8988T (cell line): ENCODE measurements at places on chromosomes 1 and 21.

DNA sequence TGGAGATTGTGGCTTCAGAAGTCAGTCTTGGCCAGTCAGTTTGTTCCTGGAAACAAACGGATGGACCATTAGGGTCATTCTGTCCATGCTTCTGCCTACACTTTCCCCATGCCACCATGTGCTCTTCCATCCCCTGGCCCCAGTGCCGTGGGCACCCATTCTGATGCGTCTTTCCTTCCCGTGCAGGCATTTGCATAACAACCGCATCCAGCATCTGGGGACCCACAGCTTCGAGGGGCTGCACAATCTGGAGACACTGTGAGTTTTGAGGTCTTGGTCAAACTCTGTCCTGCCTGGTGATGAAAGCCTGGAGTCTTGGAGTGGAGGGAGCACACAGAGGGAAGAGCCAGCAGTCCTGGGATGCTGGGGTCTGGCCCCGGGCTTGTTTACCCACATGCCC is 61.1 kb downstream of the UBE2T start:
- no peak for DNase-seq

GRCh38 chr1:175373786-175374623 is 181.4 kb upstream of the KIAA0040 start:
- no peak for DNase-seq

- DNase-seq: no peak
These were observed 18.7 kb upstream of the PODN start for GRCh38 chr1:53043271-53043670.

DNA sequence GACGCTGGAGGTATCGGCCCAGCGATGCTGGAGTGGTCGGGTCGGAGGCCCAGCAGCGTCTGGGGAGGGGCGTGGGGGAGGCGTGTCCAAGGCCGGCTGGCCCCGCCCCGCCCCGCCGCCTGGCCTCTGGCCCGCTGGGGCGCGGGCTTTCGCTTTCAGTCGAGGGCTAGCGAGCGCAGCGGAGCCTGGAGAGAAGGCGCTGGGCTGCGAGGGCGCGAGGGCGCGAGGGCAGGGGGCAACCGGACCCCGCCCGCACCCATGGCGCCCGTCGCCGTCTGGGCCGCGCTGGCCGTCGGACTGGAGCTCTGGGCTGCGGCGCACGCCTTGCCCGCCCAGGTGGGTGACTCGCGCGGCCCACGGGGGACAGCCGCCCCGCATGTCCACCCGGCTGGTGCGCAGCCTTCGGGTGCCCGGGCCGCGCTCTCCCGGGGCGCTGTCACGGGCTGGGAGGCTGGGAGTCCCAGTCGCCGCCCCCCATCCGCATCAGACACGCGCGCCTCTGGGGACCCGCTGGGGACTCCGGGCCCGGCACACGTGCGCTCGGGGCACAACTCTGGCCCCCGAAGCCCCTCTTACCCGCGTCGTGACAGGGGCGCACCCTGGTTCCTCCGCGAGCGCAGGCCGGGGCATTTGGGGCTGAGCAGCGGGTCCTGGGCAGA is at the start of gene TNFRSF1B:
TNFRSF1B (plus strand) TSS at position 158 of the 659 bp plus-strand sequence; CDS start at position 259, 101 bp downstream.
- DNase-seq: peak; percentile 66

GRCh38 chr21:42579456-42580075 is 65.9 kb downstream of the SLC37A1 start:
- no peak for DNase-seq

GRCh38 chr1:200665861-200666260 is 3.8 kb downstream of the DDX59 start:
- no peak for DNase-seq

DNA sequence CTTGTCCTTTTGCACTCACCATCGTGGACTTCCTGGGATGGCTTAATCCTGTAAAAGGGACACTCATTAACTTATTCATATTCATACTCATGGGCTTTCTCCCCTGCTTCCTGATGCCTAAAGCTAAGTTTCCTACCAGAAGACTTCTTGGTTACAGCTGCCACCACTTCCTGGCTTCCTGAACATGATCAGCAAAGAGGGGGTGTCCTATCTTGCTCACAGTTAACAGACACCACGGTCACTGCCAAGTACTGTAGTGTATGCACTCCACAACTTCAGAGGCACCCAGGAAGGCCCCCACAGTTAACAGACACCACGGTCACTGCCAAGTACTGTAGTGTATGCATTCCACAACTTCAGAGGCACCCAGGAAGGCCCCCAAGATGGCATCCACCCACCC is 177.8 kb downstream of the SIPA1L2 start:
- no peak for DNase-seq

DNA sequence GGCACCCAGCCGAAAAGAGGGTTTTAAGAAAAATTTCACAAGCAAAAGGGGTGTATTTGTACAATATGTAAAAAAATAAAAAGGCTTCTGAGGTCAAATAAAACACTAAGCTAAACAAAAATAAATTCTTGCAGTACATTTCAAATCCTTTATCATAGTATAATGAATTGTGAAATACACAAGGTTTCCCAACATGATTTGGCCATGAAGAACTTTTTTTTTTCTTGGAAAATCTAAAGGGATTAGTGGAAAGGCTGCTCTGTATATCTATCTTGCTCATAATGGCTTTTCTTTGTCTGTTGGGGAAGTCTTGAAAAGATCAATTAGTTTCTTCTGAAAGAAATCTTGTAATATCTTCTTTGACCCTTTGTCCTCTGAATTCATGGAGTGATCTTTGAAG is 593.4 kb downstream of the PLPP3 start:
- no peak for DNase-seq

DNA sequence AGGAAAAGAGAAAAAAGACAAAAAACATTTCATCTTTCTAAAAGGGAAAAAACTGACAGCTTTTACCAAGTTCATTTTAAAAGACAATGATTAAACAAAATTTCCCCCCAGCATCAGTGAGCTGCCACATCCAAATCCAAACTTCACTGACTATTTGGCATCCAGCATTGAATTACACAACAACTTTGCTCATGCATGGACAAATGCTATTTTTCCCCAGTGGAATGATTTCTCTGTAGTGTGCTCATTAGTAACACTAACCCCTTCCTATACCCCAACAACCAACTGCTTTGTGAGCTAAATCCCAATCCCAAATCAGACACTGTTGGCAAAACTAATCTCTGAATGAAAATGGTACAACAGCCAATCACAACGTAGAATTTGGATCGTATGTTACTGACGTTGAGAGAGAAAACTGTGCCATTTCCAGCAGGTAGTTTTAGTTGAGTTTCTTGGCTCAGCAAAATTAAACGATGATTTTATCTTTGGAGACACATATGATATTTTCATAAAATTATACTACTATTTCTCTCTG is 37.9 kb downstream of the PIK3R3 start:
- DNase-seq: no peak

GRCh38 chr1:153271711-153272110 is 12.2 kb downstream of the LORICRIN start:
- no peak for DNase-seq

DNA sequence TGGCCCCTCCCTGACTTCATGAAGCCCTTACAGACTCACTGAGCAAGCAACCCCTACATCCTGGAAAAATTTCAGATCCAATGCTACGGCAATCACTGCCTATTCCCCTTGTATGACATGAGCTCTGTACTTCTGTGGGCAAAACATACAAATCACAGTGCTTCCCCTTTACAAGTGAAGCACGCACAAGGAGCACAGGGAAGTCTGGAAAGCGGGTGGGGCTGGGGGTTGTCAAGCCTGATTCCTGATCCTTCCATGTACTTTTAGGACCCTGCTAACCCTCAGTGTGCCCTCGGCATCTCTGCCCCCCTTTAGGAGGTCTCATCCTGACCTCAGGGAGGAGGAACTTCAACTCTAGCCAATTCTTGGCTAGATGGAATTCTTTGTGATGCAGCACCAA is 405.7 kb upstream of the POU3F1 start:
- DNase-seq: no peak

- DNase-seq: no peak
These were observed 184.6 kb upstream of the JUN start for GRCh38 chr1:58968360-58968952.

DNA sequence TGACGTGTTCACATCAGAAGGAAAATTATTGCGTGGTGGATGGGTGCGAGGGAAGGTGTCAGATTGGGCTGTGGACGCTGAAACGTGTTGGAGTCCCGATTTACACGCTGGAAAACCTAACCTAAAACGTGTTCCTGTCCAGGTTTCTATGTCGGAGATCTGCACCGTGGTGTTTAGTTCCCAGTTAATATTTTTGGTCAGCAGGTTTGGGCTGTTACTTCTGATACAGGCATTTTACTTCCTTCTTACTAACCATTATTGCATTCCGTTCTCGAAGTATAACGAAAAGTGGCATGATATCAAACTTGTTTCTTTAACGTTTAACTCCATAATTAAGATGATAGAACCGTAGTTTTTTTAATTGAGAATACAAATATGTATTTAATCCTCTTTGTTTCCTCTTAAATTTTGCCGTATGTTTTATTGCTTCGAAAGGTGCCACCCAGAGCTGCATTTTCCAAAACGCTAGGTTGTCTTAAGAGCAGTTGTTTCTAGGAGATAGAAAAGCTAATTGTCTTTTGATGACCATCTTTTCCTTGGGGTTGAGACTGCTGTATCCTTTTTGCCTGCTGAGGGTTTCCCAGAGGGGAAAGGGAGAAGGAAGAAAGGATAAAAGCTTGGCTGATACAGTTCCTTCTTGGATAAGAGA is 1.3 kb downstream of the ADARB1 start:
- no peak for DNase-seq

- no peak for DNase-seq
These were observed 99.0 kb downstream of the PLXNA2 start for GRCh38 chr1:208145167-208145566.

DNA sequence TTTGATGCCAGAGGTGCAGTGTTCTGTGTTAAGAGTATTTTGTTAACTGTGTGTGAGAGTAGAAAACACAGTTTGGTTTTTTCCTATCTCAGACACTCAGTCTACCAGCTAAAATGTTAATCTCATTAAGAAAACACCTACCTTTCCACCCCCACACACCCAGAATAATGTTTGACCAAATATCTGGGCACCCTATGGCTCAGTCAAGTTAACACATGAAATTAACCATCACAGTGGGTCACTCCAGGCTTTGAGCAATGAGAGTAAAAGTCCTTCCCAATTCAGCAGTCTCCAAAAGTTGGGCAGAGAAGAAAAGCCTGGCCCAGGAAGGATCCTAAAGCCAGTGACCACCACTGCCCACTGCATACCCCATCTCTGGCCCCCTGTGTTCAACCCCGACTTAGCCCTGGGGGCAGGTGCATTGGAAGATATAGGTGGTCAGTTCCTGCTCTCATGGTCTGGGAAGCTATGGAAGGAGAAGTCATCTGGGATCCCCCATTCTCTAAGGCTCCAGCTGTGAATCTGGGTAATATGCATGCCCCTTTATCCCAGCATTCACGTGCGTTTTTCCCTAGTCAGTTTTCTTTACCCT is 50.2 kb upstream of the CSF3R start:
- DNase-seq: no peak

GRCh38 chr1:160743266-160743665 is 4.2 kb downstream of the SLAMF7 start:
- DNase-seq: no peak

DNA sequence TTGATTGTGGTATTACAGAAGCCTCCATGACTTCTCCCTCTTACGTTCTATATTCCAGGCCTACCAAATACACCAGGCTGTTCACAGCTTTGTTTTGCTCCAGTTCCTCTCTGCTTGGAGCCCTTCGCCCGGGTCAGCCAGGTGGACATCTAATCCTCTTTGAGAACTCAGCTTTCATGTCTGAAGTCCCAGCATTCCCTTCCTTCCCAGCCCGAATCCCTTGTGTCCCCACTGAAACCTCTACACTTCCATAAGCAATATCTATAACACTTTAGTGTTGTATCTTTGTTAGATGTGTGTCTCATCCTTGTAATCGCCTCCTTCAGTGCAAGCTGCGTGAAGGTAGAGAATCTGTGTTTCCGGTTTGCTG is 1.9 kb downstream of the RNF11 start:
- no peak for DNase-seq

- no peak for DNase-seq
These were observed 3.8 kb upstream of the SAMD13 start for GRCh38 chr1:84297546-84298244.

DNA sequence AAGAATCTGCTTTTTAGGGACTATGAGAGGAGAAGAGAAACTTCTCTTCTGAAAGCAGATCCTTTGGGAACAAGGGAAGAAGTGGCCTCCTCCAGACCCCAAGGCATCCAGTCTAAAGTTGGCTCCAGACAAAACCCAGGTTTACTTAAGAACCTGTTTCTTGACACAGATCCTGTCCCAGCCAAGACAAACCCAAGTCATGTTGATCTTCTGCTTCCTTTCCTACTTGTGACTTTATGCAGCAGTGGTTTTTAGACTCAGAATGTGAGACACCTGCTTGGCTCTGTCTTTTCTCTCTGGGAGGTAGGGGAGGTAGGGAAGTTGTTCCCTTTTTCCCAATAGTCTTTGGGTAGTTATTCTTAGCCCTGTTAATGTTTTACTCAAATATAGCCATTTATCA is 38.3 kb downstream of the ELAPOR1 start:
- no peak for DNase-seq
